ENCODE measurements at places on chromosomes 16 and 17. TPM values are rescaled to one million over a fixed set of nuclear protein-coding genes. Genes with fewer than 3 reads are reported as not detected.

- H3K4me3 ChIP-seq: no peak overlapping the region
- no peak overlapping the region for H3K27ac ChIP-seq
- DNase-seq: no peak
- H3K27me3 ChIP-seq: peaks cover 3% of the 10 kb centered on the region
- H3K36me3 ChIP-seq: no peaks in the 10 kb centered on the region
Observed at GRCh38 chr16:28231763-28232162, 20.0 kb upstream of the XPO6 start.

GRCh38 chr17:51010173-51010675 is 110.4 kb downstream of the SPAG9 start:
- no peak overlapping the region for H3K27ac ChIP-seq
- no peaks in the 10 kb centered on the region for H3K27me3 ChIP-seq
- no peak for DNase-seq
- H3K4me1 ChIP-seq: peaks cover 15% of the 10 kb centered on the region

- H3K27ac ChIP-seq: no peak overlapping the region
- peaks cover 8% of the 10 kb centered on the region for H3K27me3 ChIP-seq
- H3K4me3 ChIP-seq: no peak overlapping the region
- H3K4me1 ChIP-seq: peaks cover 14% of the 10 kb centered on the region
- peak; percentile 82 for DNase-seq
- no peaks in the 10 kb centered on the region for H3K36me3 ChIP-seq
Observed at GRCh38 chr16:1282324-1282973, 26.6 kb downstream of the TPSD1 start.

DNA sequence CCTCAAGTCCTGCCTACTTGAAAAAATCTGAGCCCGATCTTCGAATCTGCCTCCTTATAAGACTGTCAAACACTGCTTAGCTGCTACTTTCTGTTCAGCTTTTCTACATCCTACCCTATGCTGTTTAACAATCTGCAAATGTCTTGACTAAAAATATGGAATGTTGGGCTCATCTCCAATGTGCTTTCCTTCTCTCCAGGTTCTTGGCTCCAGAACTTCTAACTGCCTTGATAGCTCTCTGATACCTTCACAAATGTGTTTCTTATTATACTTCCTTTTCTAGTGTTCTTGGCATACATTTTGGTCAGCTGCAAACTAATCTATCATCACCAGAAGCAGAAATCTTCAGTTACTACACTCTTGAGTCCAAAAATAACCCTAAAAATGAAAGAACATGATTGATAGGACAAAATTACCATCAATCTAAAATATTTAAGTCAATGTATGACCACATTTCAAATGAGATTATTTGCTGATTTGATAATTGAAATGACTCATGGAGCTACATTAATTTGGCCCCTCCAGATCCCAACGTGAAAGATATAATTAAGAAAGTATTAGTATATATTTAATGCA is 372.3 kb upstream of the MON1B start:
- no peaks in the 10 kb centered on the region for H3K27me3 ChIP-seq
- H3K27ac ChIP-seq: no peak overlapping the region
- H3K36me3 ChIP-seq: no peaks in the 10 kb centered on the region
- no peaks in the 10 kb centered on the region for H3K4me1 ChIP-seq
- no peak for DNase-seq
- no peak overlapping the region for H3K4me3 ChIP-seq

DNA sequence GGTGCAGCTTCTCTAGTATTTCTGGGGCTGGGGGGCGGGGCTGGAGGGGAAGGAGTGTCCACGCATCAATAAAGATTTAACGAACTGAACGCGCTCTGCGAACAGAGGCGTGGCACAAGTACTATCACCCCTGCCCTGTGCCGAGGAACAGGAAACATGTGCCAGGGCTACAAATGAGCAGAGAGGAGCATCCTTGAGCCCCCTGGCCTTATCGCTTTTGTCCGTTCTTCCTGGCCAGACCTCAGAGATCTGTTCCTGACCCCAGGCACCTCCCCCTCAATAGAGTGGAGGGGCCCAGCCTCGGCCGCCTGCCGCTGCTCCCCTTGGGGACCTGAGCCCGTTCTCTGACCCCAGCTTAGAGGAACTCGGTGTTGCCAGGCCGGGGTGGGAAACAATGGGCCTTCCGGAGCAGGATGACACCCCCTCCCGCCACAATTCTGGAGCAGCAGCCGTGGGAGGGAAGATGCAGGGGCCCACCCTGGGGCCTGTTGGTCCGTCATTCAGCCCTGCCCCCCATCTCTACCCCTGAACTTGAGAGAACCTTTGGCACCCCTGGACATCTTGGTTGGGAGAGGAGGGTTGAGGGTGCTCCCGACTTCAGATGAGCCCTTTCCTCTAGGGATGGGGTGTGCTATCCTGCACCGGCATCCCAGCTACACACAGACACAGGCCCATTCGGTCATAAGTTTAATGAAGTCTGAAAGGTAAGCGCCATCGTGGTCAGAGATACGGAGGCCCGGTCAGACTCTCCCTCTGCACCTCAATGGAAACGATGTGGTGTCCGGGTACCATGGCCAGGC is 1.1 kb downstream of the NAA38 start:
- peaks cover 8% of the 10 kb centered on the region for H3K4me1 ChIP-seq
- peaks cover 12% of the 10 kb centered on the region for H3K36me3 ChIP-seq
- no peak overlapping the region for H3K27ac ChIP-seq

- H3K27me3 ChIP-seq: peaks cover 4% of the 10 kb centered on the region
- H3K4me1 ChIP-seq: no peaks in the 10 kb centered on the region
- no peak for DNase-seq
- no peak overlapping the region for H3K4me3 ChIP-seq
Observed at GRCh38 chr17:393806-394717, 41.5 kb upstream of the RPH3AL start.

PMFBP1 gene
- 2.8 TPM for total RNA-seq

MSL1 gene
- 86.8 TPM for total RNA-seq
